ENCODE measurements at places on chromosomes 1 and 21. TPM values are rescaled to one million over a fixed set of nuclear protein-coding genes. Genes with fewer than 3 reads are reported as not detected.

The APCS gene
- not detected for total RNA-seq

GRCh38 chr1:53678938-53679825 is 59.8 kb downstream of the GLIS1 start:
- no peaks in the 10 kb centered on the region for H3K27me3 ChIP-seq
- H3K4me3 ChIP-seq = no peak overlapping the region
- no peak overlapping the region for H3K27ac ChIP-seq
- H3K4me1 ChIP-seq = no peaks in the 10 kb centered on the region
- no peaks in the 10 kb centered on the region for H3K36me3 ChIP-seq

The BTBD19 gene
- 1.4 TPM for total RNA-seq

DNA sequence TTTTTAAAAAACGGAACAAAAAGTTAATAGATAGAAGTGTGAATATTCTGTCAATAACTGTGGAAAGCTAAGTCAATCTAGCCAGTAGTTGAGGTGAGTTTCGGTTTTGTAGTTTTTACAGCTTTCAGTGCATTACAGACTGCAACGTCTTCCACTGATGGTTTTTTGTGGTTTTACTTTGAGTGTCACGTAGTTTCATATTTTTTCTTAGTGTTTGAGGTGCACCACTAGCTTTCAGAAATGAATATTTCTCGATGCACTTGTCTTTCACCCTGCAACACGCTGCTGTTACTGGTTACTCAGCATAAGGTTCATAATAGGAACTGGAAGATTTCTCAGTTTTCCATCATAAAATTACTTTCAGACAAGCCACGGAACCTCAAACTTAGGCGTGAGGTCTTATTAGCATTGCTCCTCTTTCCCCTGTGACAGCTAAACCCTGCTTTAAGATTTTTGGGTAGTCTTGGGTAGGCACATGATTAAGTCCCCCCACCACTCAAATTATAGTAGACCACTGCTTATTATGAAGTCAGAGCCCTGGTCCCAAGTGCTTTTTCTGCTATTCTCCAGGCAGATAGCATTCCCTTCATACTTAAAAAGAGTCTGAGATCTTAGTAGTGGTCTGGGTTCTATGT is 1412.7 kb downstream of the KCNT2 start:
- no peak overlapping the region for H3K27ac ChIP-seq
- H3K36me3 ChIP-seq = no peaks in the 10 kb centered on the region
- no peaks in the 10 kb centered on the region for H3K4me1 ChIP-seq

DNA sequence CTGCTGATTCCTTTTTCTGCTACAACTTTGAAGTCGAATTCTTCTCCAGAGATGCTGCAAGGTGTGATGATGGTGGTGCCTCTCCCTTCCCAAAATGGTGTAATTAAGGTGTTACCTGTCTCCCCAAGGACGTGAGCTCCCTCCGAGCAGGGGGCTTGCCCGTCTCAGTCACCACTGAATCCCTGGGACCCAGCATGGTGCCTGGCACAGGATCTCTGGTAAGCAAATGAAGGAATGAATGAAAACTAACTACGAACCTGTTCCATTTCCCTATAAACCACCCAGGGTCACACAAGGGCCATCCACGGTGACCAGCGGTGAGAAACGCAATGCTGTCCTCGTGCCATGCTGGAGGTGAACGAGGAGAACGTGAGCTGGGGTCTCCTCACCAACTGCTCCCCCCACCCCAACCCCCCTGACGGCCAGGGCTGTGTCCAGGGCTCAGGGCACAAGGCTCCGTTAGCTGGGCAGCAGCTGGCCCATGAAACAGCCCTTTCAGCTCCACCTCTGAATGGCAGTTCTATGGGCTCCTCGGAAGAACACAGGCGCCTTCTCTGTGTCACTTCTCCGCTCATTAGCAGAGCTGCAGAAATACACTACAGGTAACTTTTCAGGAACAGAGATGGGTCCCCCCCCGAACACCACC is 2.2 kb upstream of the MATN1 start:
- DNase-seq = no peak
- H3K27ac ChIP-seq = no peak overlapping the region
- no peak overlapping the region for H3K4me3 ChIP-seq
- no peaks in the 10 kb centered on the region for H3K4me1 ChIP-seq
- no peaks in the 10 kb centered on the region for H3K27me3 ChIP-seq

- H3K4me1 ChIP-seq = no peaks in the 10 kb centered on the region
- no peak for DNase-seq
- no peak overlapping the region for H3K27ac ChIP-seq
- no peaks in the 10 kb centered on the region for H3K27me3 ChIP-seq
- H3K4me3 ChIP-seq = no peak overlapping the region
Measured at GRCh38 chr1:202278751-202279150, 63.0 kb downstream of the UBE2T start.

GRCh38 chr1:235075048-235075776 is 53.4 kb downstream of the TOMM20 start:
- no peaks in the 10 kb centered on the region for H3K27me3 ChIP-seq
- H3K36me3 ChIP-seq = no peaks in the 10 kb centered on the region
- DNase-seq = peak; percentile 83
- H3K27ac ChIP-seq = peak overlapping the region; percentile 96

GRCh38 chr1:173332026-173332425 is 124.9 kb upstream of the TNFSF4 start:
- no peaks in the 10 kb centered on the region for H3K27me3 ChIP-seq
- no peak overlapping the region for H3K4me3 ChIP-seq
- H3K4me1 ChIP-seq = peaks cover 4% of the 10 kb centered on the region

- H3K27me3 ChIP-seq = no peaks in the 10 kb centered on the region
- H3K4me3 ChIP-seq = no peak overlapping the region
- H3K27ac ChIP-seq = peak overlapping the region; percentile 96
- no peak for DNase-seq
Measured at GRCh38 chr1:167109125-167109524, 15.2 kb downstream of the STYXL2 start.

- DNase-seq = no peak
- no peak overlapping the region for H3K4me3 ChIP-seq
- no peaks in the 10 kb centered on the region for H3K27me3 ChIP-seq
- H3K4me1 ChIP-seq = peaks cover 10% of the 10 kb centered on the region
Measured at GRCh38 chr1:154629061-154629674, 21.2 kb upstream of the ADAR start.

DNA sequence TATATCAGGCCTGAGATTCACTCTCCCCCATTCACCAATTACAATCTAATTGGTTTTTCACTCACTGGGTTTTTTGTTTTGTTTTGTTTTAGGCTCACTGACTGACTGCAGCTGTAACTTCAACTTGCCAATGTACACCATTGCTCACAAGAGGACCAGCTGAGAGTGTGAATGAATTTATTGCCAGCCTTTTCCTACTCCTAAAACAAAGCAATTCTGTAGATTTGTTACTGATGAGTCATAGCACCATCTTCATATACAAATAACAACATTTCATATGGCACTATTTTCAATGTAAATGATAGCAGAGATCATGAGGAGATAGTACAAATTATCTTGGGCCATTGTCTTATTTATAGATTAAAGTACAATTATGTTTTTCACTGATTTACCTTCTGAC is 76.0 kb upstream of the DPYD start:
- no peak overlapping the region for H3K27ac ChIP-seq
- H3K4me3 ChIP-seq = no peak overlapping the region
- no peak for DNase-seq
- H3K36me3 ChIP-seq = no peaks in the 10 kb centered on the region
- H3K27me3 ChIP-seq = no peaks in the 10 kb centered on the region

DNA sequence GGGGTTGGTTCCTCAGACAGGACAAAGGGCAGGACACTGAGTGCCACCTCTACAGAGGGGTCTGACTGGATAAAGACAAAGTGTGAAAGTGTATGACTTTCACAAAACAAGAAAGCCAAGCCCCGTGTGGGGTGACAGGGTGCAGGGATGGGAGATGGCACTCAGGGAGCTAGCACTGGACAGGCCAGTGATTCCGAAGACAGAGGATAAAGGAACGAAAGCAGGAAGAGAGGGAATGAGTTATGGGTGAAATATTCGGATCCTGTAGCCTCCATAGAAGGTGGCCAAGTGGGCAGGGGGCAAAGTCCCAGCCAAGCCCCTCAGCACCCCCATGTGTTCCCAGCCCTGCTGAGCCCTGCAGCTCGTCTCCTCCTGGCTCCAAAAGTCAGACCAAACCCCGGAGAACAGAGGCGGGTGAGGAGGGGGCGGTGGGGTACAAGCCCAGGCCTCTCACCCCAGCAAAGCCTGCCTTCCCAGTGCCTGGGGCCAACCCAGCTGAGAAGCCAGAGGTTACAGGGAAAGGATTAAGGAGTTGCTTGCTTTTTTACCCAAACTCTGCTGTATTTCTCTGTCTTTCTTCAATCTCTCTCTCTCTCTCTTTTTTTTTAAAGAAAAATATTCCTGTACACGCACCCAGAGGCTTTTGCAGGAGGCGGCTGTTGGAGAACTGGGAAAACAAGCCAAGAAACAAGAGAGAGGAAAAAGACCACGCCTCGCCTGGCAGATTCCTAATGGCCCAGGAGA is 14.0 kb upstream of the WASF2 start:
- peak; percentile 55 for DNase-seq
- H3K27ac ChIP-seq = peak overlapping the region; percentile 80
- H3K4me1 ChIP-seq = peaks cover 23% of the 10 kb centered on the region
- no peaks in the 10 kb centered on the region for H3K27me3 ChIP-seq
- no peaks in the 10 kb centered on the region for H3K36me3 ChIP-seq

The GREM2 gene
- total RNA-seq = 9.5 TPM

GRCh38 chr1:50349242-50349565 is 74.0 kb downstream of the DMRTA2 start:
- no peaks in the 10 kb centered on the region for H3K4me1 ChIP-seq
- no peak for DNase-seq
- peaks cover 1% of the 10 kb centered on the region for H3K27me3 ChIP-seq
- H3K4me3 ChIP-seq = no peak overlapping the region
- no peaks in the 10 kb centered on the region for H3K36me3 ChIP-seq

The AMPD1 gene
- 98.1 TPM for total RNA-seq

The YOD1 gene
- total RNA-seq = 6.5 TPM

- no peaks in the 10 kb centered on the region for H3K27me3 ChIP-seq
- no peaks in the 10 kb centered on the region for H3K36me3 ChIP-seq
- DNase-seq = no peak
- H3K4me3 ChIP-seq = no peak overlapping the region
Measured at GRCh38 chr1:44024903-44025525, 6.2 kb downstream of the SLC6A9 start.

The TEKT2 gene
- not detected for total RNA-seq

- no peaks in the 10 kb centered on the region for H3K4me1 ChIP-seq
- H3K27me3 ChIP-seq = no peaks in the 10 kb centered on the region
- DNase-seq = no peak
- H3K4me3 ChIP-seq = no peak overlapping the region
Measured at GRCh38 chr1:221851336-221851735, 109.4 kb upstream of the DUSP10 start.

- H3K27ac ChIP-seq = no peak overlapping the region
- H3K27me3 ChIP-seq = no peaks in the 10 kb centered on the region
- H3K4me1 ChIP-seq = peaks cover 75% of the 10 kb centered on the region
- no peaks in the 10 kb centered on the region for H3K36me3 ChIP-seq
- H3K4me3 ChIP-seq = no peak overlapping the region
Measured at GRCh38 chr21:29335720-29336119, 37.0 kb downstream of the BACH1 start.

DNA sequence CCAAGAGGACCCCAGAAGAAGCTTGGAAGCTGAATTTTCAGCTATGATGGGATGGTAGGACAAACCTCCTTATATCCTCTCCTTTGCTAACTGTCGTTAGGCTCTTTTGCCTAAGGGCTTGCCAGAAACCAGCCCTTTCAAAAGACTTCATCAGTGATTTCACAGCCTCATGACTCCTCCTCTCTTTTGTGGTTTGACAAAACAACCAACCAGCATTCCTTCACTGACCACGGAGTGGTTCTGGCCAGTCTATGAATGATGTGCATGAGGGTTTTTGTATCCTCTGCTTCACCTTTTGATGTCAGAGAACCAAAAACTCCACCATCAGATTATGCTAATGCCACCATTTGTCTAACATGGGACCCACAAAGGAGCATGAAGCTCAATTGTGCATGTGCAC is 116.9 kb upstream of the COA6 start:
- no peaks in the 10 kb centered on the region for H3K27me3 ChIP-seq
- H3K4me3 ChIP-seq = no peak overlapping the region
- no peaks in the 10 kb centered on the region for H3K4me1 ChIP-seq
- H3K27ac ChIP-seq = no peak overlapping the region

GRCh38 chr1:39653546-39654031 is 14.1 kb upstream of the HEYL start:
- peaks cover 14% of the 10 kb centered on the region for H3K4me1 ChIP-seq
- no peaks in the 10 kb centered on the region for H3K27me3 ChIP-seq
- H3K27ac ChIP-seq = peak overlapping the region; percentile 41
- DNase-seq = peak; percentile 92
- H3K4me3 ChIP-seq = no peak overlapping the region

GRCh38 chr21:35291973-35292627 is 243.0 kb upstream of the RUNX1 start:
- no peak overlapping the region for H3K27ac ChIP-seq
- no peaks in the 10 kb centered on the region for H3K36me3 ChIP-seq

GRCh38 chr1:214563881-214564280 is 12.5 kb upstream of the PTPN14 start:
- H3K36me3 ChIP-seq = no peaks in the 10 kb centered on the region
- no peaks in the 10 kb centered on the region for H3K27me3 ChIP-seq
- H3K4me1 ChIP-seq = no peaks in the 10 kb centered on the region
- no peak overlapping the region for H3K27ac ChIP-seq
- no peak overlapping the region for H3K4me3 ChIP-seq

The S100A7 gene
- total RNA-seq = not detected

DNA sequence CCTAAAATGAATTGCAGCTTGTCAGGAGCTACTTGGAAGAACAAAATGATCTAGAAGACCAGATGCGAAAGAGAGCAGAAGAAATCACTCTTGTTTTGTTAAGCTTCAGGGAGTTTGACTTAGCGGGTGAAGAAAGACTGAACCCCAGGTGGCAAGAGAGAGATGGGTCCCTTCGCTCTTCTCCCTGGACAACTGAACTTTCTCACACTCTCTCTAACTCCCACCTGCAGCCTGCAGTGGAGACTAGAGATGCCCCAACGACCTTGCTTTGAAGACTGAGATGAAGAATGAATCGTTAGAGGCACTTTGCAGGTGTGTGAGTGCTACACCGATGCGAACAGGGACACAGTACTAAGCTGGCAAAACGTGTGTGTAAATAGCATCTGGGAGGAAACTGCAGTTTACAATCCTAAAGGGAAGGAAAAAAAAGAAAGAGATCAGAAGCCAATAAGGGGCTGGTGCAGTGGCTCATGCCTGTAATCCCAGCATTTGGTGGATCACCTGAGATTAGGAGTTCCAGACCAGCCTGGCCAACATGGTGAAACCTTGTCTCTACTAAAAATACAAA is 64.5 kb upstream of the LYST start:
- no peak overlapping the region for H3K27ac ChIP-seq
- H3K27me3 ChIP-seq = no peaks in the 10 kb centered on the region
- no peak for DNase-seq
- H3K4me3 ChIP-seq = no peak overlapping the region
- no peaks in the 10 kb centered on the region for H3K36me3 ChIP-seq
- H3K4me1 ChIP-seq = no peaks in the 10 kb centered on the region

GRCh38 chr1:152873495-152873894 is 4.6 kb upstream of the SMCP start:
- no peaks in the 10 kb centered on the region for H3K4me1 ChIP-seq
- no peak overlapping the region for H3K4me3 ChIP-seq
- no peak for DNase-seq
- no peaks in the 10 kb centered on the region for H3K27me3 ChIP-seq
- H3K36me3 ChIP-seq = no peaks in the 10 kb centered on the region
- H3K27ac ChIP-seq = no peak overlapping the region

Data from psoas muscle (tissue), 8 donors.